Activated T-cell treated with anti-CD3 and anti-CD28 coated beads for 48 hours (primary cell): ENCODE measurements at places on chromosomes 2 and 18.

- DNase-seq: no peak
These were observed 25.2 kb downstream of the BCL2L11 start for GRCh38 chr2:111145951-111146350.

- DNase-seq: no peak
These were observed 146.1 kb upstream of the SATB2 start for GRCh38 chr2:199603721-199604291.

GRCh38 chr2:54040250-54040649 lies 69.5 kb upstream of the PSME4 start:
- DNase-seq: no peak

- no peak for DNase-seq
These were observed 59.4 kb downstream of the MMADHC start for GRCh38 chr2:149527998-149528755.

DNA sequence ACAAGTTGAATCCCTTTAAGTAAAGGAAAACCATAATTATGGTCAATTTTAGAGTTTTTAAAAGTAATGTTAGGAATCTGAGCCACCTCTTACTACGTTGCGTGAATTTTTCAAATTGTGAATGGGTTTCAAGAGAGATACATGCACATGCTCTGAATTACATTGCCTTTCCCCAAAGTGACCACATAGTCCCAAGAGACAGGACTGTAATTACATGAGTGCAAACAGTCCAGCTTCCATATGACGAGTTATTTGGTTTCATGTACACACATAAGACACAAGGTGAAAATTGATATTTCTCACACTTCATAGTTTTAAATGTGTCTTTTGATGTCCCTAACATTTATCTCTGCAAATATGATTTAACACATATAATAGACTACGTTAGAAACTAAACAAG lies 850.8 kb downstream of the LRP1B start:
- no peak for DNase-seq

DNA sequence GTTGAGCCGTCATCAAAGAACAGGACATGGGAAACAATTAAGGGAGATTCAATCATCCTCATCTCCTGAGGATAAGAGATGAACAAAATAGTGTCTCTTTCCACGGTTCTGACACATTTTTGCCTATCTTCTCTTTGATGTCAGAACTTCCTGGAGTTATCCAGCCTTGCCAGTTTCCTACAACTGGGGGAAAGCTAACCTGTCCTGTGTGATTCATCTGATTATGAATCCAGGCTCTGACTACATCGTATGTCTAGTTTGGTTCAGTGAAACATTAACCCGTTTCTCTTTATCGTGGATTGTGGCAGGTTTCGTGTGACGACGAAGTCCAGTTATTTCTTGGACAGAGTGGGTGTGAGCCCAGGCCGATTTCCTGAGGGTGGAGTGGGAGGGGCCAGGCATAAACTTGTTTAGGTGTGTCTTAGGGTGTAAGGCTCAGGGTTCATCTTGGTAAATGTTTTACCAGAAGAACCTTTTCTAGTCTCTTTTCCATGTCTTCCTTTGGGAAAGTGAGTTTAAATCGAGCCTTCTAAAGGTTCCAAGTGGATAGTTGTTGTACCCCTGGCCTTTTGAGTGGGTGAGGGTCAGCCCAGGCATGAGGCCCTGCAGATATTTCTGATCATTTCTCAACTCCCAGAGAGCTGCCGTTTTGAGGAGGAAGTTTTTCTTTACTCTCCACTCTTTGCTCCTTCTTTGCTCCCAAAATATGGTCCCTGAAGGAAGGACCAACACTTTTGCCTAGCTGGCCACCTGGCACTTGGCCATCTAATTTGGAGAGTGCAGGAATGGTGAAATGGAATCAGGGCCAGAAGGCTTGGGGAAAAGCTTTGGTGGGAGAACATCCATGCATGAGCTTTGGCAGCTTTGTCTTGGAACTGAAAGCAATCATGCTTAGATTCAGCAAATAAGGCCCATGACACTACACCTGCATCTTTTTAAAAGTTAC lies 50.4 kb upstream of the FZD5 start:
- DNase-seq: no peak

GRCh38 chr2:111199840-111200239 lies 79.1 kb downstream of the BCL2L11 start:
- no peak for DNase-seq

GRCh38 chr2:85011098-85011497 lies 40.1 kb downstream of the KCMF1 start:
- no peak for DNase-seq

- DNase-seq: no peak
These were observed 191.4 kb downstream of the SS18 start for GRCh38 chr18:25898965-25899364.

- DNase-seq: no peak
These were observed 83.5 kb upstream of the RANBP2 start for GRCh38 chr2:108635630-108636354.

DNA sequence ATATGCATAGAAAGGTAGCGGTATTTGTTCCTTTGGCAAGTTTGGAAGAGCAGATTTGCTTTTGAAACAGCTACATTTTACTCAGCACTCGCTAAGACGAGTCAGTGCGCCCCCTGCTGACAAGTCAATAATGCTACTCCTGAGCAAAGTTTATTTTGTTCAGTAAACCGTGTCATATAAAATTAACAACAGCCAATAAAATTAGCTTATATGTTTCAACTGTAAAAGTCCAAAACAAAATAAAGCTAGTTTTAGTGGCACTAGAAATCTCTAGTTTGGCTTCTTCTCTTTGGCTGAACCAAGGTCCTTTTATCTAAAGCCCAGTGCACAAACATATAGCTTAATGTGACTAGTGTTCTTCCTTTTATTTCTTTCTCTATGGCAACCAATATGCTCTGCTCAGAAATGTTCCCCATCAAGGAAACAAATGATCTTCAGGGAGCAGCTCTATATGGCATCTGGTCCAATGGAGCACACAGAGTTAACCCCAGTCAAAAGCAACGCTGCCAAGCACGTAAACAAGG lies 4.2 kb upstream of the POU3F3 start:
- peak; percentile 60 for DNase-seq

DNA sequence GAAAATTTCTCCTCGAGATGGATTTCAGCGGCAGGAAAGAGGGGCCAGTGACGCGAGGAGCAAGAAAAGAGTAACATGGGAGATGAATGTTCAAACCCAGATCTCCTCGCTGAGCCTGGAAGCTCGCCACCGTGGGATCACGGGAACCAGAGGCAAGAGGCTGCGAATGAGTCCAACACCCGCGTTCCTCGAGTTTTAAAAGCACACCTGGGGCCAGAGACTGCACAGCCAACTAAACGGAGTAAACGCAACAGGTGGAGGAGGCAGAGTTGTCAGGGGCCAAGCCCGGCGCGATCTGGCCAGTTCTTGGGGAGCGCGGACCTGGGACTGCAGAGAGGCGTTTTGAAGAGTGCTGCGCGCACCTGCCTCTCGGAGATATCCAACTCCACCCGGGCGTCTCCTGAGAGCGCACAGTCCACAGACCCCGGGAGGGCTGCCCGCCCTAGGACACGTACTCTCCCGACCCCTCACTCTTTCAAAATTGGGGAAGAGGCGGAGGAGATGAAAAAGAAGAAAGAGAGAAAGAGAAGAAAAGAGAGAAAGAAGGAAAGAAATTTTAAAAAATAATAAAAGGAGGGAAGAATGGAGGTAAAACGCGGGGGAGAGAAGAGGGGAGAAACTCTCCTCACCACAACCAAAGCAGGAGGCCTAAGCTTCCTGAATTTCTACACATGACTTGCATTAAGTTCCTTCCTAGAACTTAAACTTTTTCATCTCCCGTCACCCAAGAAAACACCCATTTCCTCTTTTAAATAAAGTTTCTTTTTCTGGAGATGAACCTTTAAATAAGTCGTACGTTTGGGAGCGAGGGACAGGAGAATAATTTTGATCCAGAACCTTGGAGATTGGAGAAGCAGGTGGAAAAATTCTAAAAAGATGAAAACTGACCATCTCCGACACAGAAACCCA lies 5.3 kb upstream of the PAX3 start:
- DNase-seq: no peak

GRCh38 chr2:21837168-21837960 lies 713.6 kb downstream of the TDRD15 start:
- DNase-seq: no peak

GRCh38 chr2:159516241-159516758 lies 100.0 kb downstream of the BAZ2B start:
- DNase-seq: no peak

GRCh38 chr18:3540805-3541548 lies 91.0 kb downstream of the TGIF1 start:
- no peak for DNase-seq

DNA sequence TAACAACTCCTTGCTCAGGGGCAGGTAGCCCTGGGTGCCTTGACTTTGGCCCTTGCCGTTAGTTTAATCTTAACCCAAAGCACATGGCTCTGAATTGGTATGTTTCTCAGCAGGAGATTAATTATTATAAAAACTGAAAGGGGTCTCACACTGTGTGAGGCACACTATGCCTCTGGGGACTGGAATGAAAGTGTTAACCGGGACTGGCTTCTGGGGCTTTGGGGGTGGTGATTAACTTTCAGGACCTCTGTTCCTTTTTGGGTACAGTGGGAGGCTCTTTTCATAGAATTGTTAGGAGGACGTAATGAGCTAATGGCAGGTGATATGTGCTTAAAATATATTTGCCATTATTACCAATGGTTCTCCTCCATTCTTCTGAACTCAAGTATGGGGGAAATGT lies 5.1 kb downstream of the MERTK start:
- DNase-seq: no peak

DNA sequence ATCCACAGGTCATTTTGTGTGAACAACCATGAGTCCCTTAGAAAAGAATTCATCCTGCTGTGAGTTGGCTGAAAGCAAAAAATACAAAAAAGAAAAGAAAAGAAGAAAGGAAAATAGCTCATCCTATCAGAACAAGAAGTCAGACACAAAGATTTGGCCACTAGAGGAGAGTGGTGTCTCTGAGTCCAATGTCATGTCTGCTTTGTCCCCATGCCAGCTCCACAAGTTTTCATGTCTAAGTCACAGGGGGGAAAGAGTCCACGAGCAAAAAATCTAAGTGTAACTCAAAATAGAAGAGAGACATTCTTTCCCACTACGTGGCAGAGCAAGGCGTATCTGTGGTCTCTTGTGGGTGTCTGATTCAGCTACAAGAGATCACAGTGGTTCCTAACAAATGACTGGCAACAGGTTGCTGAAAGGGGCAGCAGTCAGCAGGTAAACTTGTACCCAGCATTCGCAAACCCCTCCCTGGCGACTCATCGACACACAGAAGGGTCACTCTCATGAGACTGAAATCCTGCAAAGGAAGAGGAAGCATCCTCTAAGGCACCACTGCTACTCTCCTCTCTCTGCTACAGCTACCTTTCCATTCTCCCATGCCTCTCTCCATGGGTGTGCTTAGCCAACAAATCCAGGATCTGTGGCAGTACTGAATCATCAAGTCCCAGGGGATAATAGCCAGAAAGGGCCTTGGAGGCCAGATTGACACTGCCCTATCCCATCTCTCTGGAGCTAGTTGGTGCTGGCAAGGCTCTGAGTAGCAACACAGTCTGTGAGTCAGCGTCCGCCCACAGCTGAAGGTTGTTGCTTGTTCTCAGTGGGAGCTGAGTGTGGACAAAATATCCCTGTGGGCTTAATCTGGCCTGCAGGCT lies 123.0 kb upstream of the SLC39A10 start:
- peak; percentile 60 for DNase-seq

DNA sequence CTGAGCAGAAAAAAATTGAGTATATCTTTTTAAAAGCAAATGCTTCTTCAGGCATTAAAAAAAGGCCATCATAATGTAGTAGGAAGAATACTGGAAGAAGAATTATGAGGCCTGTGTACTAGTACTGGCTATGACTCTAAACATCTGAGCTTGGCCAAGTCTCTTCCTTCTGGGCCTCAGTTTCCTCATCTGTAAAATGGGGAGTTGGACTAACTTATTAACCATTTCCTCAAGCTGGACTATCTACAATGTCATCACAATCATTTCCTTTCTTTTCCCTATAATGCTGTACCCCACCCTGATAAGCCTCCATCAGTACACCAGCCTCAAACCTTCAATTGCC lies 29.3 kb downstream of the FABP1 start:
- DNase-seq: no peak

DNA sequence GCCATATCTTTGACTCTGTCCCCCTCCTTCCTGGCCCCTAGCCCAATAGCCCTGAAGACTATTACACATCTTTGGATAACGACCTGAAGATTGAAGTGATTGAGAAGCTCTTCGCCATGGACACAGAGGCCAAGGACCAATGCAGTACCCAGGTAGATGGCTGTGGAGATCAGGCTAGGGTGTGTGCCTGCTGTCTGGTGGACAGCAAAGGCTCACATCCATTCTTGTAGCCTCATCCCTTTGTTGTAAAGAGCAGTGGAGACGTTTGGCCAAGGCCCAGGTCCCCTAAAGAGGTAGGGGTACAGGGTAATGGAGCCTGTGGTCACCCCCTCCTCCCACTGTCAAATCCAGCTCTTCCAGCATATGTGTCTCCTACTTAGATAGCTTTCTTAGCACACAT lies 81.4 kb downstream of the EPAS1 start:
- no peak for DNase-seq

GRCh38 chr2:195495966-195496365 lies 161.1 kb upstream of the SLC39A10 start:
- no peak for DNase-seq

DNA sequence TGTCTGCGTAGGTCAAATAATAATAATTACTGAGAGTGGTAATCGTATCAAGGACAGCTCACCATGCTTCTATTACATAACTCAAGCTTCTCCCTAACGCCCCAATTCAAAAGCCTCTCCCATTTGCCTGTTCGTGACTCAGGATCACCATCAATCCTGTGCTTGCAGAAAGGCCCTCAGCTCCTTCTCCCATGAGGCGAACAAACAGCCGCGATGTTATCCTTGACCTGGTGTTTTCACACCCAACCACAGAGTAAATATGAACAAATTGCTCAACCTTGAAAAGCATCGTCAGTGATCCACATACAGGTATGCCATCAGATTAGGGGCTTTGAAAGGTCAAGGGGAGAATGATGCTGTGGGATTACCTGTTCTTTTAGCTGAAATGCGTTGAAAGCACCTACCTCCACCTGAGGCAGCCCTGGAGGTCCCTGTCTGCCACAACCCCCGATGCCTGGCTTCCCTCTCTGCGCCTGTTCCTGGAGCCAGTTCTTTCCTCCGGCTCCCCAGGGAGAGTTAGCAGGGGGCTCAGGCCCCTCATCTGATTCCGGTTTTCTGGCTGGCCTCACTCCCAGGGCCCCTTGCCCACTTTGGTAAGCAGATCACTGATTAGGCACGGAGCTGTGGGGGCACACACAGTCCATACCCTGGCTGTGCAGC lies 39.1 kb upstream of the ODC1 start:
- no peak for DNase-seq
